ENCODE measurements at places on chromosomes 2 and 18. TPM values are rescaled to one million over a fixed set of nuclear protein-coding genes. Genes with fewer than 3 reads are reported as not detected.

The ICOS gene
- total RNA-seq = 55.6 TPM

- H3K36me3 ChIP-seq = peaks cover 6% of the 10 kb centered on the region
- H3K27ac ChIP-seq = no peak within 1 kb of the TSS
- peak; percentile 25 for DNase-seq
- peaks cover 37% of the 10 kb centered on the region for H3K27me3 ChIP-seq
- peaks cover 14% of the 10 kb centered on the region for H3K4me1 ChIP-seq
Observed at GRCh38 chr18:28176948-28177827, at the start of gene CDH2. Gene CDH2 (minus strand): TSS chr18:28177130. CDS start chr18:28177022, 108 bp downstream.

GRCh38 chr2:191666226-191666625 lies 11.7 kb upstream of the NABP1 start:
- peaks cover 23% of the 10 kb centered on the region for H3K4me1 ChIP-seq
- no peaks in the 10 kb centered on the region for H3K27me3 ChIP-seq
- no peak overlapping the region for H3K27ac ChIP-seq
- no peak overlapping the region for H3K4me3 ChIP-seq

GRCh38 chr2:29117636-29118303 lies 2.6 kb downstream of the CLIP4 start:
- H3K27me3 ChIP-seq = no peaks in the 10 kb centered on the region
- H3K27ac ChIP-seq = no peak overlapping the region
- H3K4me1 ChIP-seq = peaks cover 53% of the 10 kb centered on the region
- peaks cover 16% of the 10 kb centered on the region for H3K36me3 ChIP-seq

- no peaks in the 10 kb centered on the region for H3K27me3 ChIP-seq
- H3K27ac ChIP-seq = no peak overlapping the region
- no peak overlapping the region for H3K4me3 ChIP-seq
- H3K36me3 ChIP-seq = peaks cover 2% of the 10 kb centered on the region
Observed at GRCh38 chr2:127047054-127047453, 59.9 kb downstream of the BIN1 start.

DNA sequence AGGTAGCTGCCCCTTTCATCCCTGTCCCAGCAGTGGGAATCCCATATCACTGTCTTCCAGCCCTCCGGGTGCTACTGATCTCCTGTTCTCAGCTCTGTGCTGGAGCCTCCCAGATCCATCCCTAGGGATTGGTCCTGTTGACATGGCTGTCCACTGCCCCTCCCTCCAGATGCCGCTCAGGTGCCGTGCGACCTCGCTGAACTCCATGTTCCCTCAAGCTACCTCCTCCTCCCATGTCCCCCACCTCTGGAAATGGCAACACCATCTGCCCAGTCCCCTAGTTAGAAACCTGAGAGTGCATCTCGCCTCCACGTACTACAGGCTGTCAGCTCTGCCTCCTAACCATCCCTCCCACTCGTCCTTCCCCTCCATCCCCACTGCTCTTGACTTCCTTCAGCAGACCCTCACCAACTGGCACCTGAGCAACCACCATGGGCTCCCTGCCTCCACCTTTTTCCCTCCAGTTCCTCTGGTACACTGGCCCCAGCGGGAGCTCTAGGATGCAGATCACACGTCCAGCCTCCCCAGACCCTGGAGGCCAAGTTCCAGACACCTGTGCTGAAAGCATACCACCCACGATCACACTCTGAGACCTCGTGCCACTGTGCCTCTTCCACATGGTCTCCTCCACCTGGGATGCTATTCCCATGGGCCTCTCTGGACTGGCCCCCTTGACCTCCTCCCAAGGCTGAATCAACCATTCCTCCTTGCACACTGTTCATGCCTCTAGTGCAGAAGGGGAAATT lies 106.8 kb downstream of the KLHL29 start:
- H3K27me3 ChIP-seq = peaks cover 16% of the 10 kb centered on the region
- no peak for DNase-seq
- H3K4me3 ChIP-seq = no peak overlapping the region
- H3K4me1 ChIP-seq = peaks cover 46% of the 10 kb centered on the region
- H3K36me3 ChIP-seq = no peaks in the 10 kb centered on the region
- no peak overlapping the region for H3K27ac ChIP-seq

The SERPINB11 gene
- total RNA-seq = not detected

DNA sequence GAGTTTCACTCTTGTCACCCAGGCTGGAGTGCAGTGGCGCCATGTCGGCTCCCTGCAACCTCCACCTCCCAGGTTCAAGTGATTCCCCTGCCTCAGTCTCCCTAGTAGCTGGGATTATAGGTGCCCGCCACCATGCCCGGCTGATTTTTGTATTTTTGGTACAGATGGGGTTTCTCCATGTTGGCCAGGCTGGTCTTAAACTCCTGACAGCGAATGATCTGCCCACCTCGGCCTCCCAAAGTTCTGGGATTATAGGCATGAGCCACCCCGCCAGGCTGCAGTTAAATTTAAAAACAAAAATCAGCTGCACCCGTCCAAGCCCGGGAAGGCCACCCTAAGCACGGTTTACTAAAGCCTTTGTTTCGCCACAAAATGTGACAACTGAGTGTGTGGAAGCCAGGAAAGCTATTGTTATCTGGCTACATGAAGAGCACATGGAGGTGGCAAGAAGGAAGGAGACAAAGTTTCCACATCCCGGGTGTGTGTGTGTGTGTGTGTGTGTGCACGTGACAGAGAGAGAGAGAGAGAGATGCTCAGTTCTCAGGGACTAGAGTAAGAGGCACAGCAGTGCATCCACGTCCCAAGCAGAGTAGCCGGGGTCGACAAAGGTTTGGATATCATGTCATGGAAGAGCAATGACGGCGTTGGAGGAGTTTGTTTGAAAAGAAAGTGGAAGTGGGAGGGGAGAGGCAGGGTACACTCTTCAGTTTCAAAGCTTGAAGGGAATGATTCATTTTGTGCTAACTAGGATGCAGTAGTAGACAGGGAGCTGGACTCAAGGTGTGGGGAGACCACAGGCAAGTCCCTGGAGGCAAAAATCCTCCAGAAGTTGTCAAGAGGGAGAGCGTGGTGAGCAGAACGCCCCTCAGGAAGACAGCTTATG lies 20.1 kb downstream of the INPP5D start:
- peaks cover 45% of the 10 kb centered on the region for H3K36me3 ChIP-seq
- H3K27me3 ChIP-seq = no peaks in the 10 kb centered on the region
- H3K4me1 ChIP-seq = peaks cover 69% of the 10 kb centered on the region
- H3K4me3 ChIP-seq = peak overlapping the region; percentile 17

- H3K4me1 ChIP-seq = no peaks in the 10 kb centered on the region
- H3K4me3 ChIP-seq = no peak overlapping the region
- H3K27me3 ChIP-seq = peaks cover 14% of the 10 kb centered on the region
- no peaks in the 10 kb centered on the region for H3K36me3 ChIP-seq
Observed at GRCh38 chr2:170571612-170572011, 143.5 kb upstream of the SP5 start.

DNA sequence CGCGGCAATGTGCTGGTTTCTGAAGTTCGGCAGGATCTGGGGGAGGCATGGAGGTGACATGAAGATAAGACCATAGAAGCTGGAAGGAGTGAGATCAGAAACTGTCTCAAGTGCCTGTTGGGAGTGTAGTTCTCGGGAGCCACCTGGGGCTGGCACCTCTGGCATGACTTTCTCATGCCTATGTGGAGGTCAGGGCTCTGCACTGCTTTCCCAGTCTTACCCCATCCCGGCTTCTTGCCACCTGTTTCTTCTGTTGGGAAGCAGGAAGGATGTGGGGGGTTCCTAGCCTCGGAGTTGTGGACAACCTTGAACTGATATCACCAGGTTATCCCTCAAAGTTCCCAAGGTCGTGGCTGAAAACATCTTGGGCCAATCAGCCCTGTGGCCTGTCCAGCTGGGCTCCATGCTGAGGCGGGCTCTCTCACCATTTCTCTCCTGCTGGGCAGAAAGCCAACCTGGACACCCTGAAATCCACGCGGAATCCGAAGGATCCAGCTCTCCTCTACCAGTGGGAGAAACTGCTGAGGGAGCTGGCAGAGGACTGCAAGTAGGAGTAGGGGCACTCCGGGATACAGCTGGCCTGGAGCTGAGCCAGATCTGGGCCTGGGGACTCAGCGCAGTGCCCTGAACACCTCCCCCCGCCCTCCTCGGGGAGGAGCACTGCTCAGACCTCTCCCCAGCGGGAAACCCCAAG lies 42.5 kb downstream of the FER1L5 start:
- no peak overlapping the region for H3K4me3 ChIP-seq
- H3K36me3 ChIP-seq = no peaks in the 10 kb centered on the region
- H3K4me1 ChIP-seq = no peaks in the 10 kb centered on the region
- H3K27me3 ChIP-seq = peaks cover 3% of the 10 kb centered on the region
- DNase-seq = no peak
- no peak overlapping the region for H3K27ac ChIP-seq

The REG1A gene
- not detected for total RNA-seq

The VPS54 gene
- total RNA-seq = 9.4 TPM

DNA sequence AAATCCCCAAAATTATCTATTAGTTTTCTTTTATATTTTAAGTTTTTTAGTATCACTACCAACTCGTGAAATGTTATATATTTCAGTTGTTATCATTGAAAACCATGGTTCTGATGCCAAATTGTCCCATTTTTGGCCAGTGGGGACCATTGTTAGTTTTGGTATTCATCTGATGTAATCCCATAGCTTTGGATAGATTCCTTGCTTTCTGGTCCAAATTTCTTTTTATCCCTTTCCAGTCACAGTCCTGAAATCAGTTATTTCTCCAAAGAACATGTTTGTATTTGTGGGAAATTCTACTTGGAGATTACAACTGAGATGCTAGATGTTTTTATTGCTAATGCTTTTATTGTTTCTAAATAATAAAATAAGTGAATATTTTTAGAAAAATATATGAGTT lies 976.8 kb upstream of the CRIM1 start:
- no peak overlapping the region for H3K27ac ChIP-seq
- no peaks in the 10 kb centered on the region for H3K4me1 ChIP-seq
- no peaks in the 10 kb centered on the region for H3K27me3 ChIP-seq
- no peaks in the 10 kb centered on the region for H3K36me3 ChIP-seq
- H3K4me3 ChIP-seq = no peak overlapping the region

GRCh38 chr2:171996021-171996420 lies 3.7 kb upstream of the METAP1D start:
- H3K4me3 ChIP-seq = no peak overlapping the region
- H3K27me3 ChIP-seq = peaks cover 9% of the 10 kb centered on the region
- peaks cover 3% of the 10 kb centered on the region for H3K36me3 ChIP-seq
- DNase-seq = no peak
- H3K4me1 ChIP-seq = peaks cover 17% of the 10 kb centered on the region

DNA sequence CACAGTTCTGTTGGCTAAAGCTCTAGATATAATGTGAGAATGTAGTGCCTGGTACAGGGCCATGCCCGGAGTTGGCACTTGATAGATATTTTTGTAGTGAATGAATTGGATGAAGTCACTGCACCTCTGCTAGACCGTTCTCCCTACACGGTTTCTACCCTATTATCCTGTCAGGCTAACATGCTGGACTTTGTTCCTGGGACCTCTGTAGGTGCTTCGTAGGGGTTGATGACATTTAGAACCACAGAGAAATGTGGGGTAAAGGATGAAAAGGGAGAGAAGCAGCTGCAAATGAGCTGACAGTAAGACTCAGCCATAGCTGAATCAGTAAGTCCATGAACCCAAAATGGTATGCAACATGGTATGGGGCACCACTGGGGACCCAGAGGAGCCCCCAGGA lies 4.1 kb upstream of the FBLN7 start:
- H3K36me3 ChIP-seq = no peaks in the 10 kb centered on the region
- H3K4me1 ChIP-seq = peaks cover 12% of the 10 kb centered on the region
- peaks cover 16% of the 10 kb centered on the region for H3K27me3 ChIP-seq
- H3K27ac ChIP-seq = no peak overlapping the region

- H3K4me1 ChIP-seq = peaks cover 1% of the 10 kb centered on the region
- peaks cover 4% of the 10 kb centered on the region for H3K27me3 ChIP-seq
- H3K27ac ChIP-seq = no peak overlapping the region
- peaks cover 1% of the 10 kb centered on the region for H3K36me3 ChIP-seq
- peak; percentile 23 for DNase-seq
Observed at GRCh38 chr2:191302459-191303139, 57.4 kb downstream of the MYO1B start.

DNA sequence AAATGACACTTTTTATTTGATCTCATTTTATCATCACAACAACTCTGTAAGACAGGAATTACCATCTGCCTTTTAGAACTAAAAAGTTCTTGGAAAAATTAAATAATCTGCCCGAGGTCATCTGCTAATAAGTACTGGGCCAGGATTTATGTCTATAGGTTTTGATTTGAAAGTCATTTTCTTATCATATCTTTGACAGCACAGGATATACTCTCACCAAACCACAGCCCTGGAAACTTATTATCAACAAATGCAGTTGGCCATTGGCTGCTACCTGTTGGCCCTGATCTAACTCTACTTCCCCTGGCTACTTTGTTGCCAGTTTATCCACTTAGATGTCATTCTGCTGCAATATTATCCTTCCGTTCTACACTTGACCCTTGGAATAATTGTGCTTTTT lies 354.6 kb downstream of the RAD51AP2 start:
- H3K4me3 ChIP-seq = no peak overlapping the region
- no peaks in the 10 kb centered on the region for H3K36me3 ChIP-seq
- DNase-seq = no peak

DNA sequence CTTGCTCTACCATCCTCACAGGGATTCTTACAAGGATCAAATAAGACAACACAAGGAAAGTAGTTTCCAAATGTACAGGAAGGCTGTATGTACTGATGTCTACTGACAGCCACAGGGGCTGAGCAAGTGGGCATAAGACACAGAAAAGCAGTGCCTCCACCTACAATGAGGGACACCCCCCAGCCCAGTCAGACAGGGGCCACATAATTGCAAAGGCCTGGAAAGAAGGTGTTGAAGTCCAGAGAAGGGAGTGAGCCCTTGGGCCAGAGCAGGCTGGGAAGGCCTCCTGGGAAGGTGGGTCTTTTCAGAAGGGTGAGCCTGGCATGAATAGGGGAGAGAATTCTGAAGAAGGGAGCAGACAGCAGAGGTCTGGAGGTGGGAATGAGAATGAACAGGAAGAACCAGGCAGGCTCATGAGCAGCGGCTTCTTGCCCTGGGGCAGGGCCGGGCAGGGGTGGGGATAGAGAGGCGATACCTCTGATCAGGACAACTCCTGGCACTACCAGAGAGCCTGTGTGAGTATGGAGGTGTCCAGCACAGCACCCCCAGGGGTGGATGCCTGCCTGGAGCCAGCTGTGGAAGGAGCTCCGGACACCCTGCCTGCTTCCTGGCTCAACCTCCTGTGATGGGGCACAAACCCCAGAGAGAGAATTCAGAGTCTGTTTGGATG lies 30.1 kb downstream of the HS1BP3 start:
- no peaks in the 10 kb centered on the region for H3K4me1 ChIP-seq
- no peak overlapping the region for H3K4me3 ChIP-seq
- no peak for DNase-seq
- no peaks in the 10 kb centered on the region for H3K36me3 ChIP-seq
- no peaks in the 10 kb centered on the region for H3K27me3 ChIP-seq

The TCF7L1 gene
- total RNA-seq = not detected

DNA sequence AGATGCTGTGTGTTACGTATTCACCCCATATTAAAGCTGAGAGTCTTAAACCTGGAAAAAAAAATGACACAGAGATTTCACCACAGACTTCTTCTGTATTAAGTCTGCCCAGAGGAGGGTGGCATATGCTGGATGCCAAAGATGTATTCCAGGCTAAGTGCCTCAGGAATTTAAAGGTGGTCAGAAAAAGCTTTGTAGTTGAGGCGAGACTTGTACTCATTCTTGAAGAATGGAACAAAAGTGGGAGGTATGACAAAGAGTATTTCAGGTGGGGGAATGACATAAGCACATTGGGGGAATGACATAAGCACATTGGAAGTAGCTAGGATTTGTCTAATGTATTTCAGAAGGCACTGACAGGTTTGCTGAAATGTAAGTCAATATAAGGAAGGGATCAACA lies 98.6 kb downstream of the BABAM2 start:
- no peak for DNase-seq
- peaks cover 44% of the 10 kb centered on the region for H3K4me1 ChIP-seq
- H3K36me3 ChIP-seq = peaks cover 42% of the 10 kb centered on the region
- H3K4me3 ChIP-seq = no peak overlapping the region
- H3K27me3 ChIP-seq = no peaks in the 10 kb centered on the region

All from activated CD8-positive, alpha-beta T cell treated with anti-CD3 and anti-CD28 coated beads for 36 hours (primary cell).